ENCODE measurements at places on chromosomes 2 and 18.

- no peak for DNase-seq
Observed at GRCh38 chr2:170258382-170258781, 80.4 kb downstream of the MYO3B start.

DNA sequence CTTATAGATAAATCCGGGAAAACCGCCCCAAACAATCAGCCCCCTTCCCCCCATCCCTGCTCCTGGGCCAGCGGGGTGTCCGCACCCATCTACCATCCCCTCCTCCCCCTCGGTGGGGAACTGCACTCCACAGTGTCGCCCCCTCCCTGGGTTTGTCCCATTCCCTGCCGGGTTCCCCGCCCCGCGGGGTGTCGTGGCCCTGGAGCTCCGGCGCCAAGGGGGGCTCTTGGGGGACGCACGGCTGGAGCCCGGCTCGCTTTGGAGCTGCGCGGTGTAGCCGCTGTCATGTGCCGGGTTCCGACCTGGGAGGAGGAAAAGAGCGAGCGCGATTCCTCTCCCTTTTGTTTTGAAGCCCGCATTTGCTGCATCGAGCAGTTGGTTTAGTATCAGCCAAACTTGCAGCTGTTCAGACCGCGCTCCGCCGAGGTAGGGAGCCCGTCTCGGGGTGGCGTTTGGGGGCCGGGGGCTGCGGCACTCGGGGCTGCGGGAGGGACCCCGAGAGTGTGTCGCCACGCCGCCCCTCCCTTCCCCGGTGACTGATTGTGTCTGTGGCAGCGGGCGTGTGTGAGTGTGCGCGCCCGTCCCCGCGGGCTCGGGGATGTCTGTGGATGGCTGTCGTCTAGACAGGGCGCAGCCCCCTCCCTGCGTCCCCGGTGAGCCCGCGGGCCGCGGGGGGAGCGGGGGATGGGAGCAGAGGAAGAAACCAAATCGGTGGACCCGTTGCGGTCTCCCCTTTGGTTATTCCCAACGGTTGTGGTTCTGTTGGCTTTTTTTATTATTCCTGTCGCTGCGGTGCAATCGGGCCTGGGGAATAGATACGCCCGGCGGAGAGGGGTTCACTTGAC lies 797 bp downstream of the CTIF start:
- no peak for DNase-seq

- DNase-seq, result no peak
Observed at GRCh38 chr2:222034058-222034457, 264.7 kb downstream of the PAX3 start.

GRCh38 chr18:30967701-30968100 lies 74.8 kb downstream of the DSC3 start:
- DNase-seq, result no peak

GRCh38 chr2:146981921-146982320 lies 862.9 kb upstream of the ACVR2A start:
- DNase-seq, result no peak

DNA sequence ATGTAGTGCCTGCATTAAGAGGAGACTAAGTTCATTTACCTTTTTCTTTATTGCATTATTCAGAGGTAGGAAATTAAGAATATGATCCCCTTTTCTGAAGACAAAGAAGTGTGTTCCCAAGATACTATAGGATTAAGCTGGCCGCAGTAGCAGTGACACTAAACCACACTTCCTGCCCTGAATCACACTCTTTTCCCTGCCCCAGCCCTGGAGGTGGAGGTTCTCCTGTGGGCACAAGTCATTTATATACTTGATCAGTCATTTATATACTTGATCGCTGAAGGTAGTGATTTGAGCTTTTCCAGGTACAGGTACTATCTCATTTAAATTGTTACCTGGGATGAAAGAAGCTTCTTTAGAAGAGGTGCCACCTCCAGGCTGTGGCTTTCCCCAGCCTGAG lies 78.6 kb downstream of the ARMC9 start:
- no peak for DNase-seq

DNA sequence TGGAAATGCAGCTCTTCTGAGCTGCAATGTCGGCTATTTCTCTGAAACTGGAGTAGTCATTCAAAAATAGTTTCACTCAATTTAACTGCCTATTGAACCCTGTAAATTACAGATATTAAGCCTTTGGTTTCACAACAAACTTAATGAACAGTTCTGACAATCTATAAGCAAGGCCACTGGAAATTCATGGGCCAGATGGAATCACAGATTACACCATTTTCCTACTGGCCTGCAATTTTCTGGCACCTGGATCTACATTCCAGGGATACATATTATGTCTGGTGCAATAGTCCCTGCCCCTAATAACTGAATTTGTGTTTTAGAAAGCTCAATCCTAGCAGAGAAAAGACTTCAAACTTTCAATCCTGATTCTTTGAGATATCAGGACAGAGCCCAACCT lies 551.7 kb downstream of the RNF144A start:
- no peak for DNase-seq

DNA sequence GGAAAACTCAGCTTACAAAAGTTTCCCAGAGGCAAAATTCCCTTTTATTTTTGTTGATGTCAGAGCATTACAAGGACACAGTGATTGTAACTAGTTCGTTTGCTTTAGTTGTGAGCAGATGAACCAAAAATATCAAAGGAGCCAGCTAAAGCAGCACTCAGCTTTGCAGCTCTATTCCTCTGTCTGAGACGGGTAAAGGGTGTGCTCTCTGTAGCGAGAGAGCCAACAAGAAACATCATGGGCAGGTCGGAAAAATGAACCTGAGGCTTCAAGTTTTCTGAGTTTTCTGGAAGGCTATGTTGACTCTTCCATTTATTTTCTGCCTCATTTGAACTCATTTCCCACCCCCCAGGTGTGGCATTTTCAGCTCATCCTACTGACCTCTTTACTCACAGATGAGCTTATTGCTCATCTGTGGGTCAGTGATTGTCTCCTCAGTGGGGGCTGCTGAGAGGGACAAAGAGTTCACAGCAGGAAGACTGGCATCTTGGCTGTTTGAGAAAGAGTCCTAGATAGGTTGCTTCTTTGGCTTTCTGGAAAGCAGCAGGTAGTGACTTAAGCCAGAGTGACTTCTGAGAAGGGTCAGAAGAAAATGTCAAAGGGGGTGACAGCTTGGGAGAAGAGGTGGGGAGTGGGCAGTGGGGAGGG lies 66.6 kb upstream of the EPC2 start:
- no peak for DNase-seq

DNA sequence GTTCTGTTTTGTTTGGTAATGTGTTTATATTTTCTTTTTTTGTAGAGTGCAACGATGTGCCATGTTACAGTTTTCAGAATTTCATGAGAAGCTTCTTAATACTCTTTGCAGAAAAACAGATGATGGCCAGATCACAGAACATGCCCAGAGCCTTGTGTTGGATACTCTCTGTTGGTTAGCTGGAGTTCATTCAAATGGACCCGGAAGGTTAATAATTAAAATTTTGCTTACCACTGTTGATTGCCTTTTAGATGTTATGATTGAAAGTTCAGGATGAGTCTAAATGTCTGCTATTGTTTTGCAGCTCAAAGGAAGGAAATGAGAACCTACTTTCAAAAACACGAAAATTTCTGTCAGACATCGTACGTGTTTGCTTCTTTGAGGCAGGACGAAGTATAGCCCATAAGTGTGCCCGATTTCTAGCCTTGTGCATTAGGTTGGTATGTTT lies 85.2 kb downstream of the BIRC6 start:
- DNase-seq, result no peak

DNA sequence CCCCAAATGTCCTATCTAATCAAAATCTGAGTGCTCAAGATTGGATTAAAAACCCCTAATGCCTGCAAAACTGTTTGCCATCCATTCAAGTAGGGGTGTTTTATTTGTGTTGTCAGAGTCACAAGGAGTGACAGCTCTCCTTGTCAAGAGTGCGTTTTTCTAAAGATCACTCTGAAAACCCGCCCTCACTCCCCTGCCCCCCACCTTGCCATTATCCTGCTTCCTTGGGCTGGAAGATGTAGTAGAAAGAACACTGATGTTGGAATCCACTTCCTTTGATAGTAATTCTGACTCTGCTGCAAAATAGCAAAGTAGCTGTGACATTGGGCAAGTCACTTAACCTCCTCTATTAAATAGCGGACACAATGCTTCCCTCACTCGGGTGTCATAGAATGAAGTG lies 155.6 kb downstream of the TSN start:
- no peak for DNase-seq

GRCh38 chr18:39425172-39425850 lies 1859.7 kb upstream of the CELF4 start:
- DNase-seq, result no peak

DNA sequence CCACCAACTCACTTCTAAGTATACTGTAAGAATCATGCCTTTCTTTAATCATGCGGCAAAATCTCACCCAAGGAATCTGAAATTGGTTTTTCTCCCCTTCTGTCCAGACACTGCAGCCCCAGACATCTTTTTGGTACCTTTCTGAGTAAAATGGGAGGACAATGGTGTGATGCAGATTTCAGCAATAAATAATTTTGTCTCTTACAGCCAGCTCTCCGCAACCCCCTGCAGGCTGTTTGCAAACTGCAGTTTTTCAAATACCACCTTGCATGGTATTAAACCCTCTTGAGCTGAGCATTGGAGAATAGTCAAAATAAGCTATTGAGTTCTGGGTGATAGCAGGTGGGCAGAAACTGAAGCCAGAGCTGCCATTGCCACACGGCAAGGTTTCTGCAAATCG lies 32.2 kb downstream of the GPR39 start:
- no peak for DNase-seq

DNA sequence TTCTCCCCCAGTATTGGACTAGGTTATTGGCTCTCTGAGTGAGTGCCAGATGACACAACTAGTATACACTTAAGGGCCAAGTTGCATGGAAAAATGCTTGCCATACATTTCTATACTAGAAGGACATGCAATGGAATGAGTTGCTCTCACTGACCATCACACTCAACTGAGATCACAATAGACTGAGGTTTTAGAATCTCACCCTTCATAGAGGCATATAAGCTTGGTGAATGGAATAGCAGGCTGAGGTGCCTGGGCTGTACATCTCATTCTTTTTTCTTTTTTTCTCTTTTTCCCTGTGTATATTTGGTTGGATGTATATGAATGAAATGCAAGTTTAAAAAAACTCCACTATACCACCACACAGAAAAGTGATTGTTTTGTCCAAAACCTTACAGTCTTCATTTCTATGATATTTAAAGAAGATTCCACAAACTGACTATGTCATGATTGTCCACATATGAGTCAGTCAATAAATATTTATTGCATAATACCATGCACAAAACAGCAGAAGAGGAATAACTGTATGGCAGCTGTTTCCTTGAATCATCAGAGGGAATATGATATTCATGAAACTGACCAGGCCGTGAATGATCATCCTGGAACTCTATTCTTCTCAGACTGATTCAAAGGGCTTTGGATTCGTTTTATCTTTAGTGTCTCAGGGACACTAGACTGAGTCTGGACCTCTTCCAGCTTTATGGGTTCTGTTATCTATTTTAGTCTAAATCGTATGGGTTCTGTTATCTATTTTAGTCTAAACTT lies 122.6 kb upstream of the STK17B start:
- no peak for DNase-seq

Data from kidney epithelial cell (primary cell).